ENCODE measurements at places on chromosomes 12 and 14.
A peak's percentile ranks its signal among the peaks of the same experiment; 100 is the strongest.

DNA sequence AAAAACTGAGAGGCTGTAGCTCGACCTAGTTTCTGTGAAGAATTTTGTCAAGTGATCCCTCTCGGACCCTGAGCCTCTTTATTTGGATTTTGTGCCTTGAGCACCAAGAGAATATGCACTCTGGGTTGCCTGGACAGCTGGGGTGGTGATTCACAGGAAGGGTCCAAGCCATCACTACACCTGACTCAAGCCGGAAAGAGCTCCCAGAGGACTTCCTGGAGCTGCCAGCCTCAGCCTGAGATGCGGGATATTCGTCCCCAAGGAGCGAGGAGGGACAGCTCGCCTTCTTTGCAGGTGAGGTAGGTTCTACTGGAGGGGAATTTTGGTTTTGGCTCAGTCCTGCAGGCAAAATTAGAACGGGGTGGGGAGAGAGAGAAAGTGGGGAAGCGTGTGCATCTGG lies 94.3 kb downstream of the GALNT8 start:
- no peak for DNase-seq

DNA sequence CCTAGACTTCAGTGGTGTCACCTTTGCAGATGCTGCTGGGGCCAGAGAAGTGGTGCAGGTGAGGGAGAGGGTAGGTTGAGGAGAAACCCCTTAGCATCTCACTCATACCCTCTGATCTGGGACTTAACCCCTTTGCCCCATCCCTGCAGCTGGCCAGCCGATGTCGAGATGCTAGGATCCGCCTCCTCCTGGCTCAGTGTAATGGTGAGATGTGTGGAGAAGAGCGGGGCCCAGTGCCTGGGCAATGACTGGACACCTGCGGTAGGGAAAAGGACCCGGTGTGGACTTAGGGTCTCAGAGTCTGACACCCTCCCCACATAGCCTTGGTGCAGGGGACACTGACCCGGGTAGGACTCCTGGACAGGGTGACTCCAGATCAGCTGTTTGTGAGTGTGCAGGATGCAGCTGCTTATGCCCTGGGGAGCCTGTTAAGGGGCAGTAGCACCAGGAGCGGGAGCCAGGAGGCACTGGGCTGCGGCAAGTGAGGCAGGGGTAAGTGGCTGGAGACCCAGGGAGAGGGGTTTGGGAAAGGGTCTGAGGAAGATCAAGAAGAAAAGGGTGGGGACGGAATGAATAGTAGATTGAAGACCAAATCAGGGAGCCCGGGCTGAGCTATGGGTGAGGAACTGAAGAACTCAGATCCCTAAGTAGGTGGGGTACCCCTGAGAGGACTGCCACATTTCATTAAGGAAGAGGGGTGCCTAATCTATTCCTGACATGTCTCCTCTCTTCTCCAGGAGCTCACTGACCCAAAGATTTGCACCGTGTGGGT lies 7.6 kb downstream of the B4GALNT1 start:
- no peak for DNase-seq

- no peak for DNase-seq
These were observed 612 bp downstream of the TRAPPC6B start for GRCh38 chr14:39169541-39169900.

DNA sequence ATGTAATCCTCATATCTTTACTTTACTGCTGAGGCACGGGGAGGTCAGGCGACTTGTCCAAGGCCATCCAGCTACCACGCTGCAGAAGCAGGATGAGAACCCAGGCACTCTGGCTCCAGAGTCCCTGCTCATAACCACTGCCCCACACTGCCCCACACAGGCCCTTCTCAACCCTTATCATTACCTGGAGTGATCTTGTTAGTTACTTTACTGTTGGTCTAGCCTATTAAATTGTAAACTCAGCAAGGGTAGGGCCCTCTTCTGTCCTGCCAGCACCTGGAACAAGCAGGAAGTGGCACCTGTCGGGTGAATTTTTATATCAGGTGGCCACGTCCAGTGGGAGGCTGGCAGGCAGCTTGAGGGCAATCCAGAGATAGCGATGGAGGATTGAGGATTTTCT lies 12.2 kb downstream of the FAIM2 start:
- DNase-seq: no peak

- DNase-seq: peak; percentile 78
These were observed 3.6 kb downstream of the SMIM41 start for GRCh38 chr12:52082988-52083637.

GRCh38 chr14:75877884-75878283 lies 103.9 kb downstream of the TGFB3 start:
- DNase-seq: no peak

- no peak for DNase-seq
These were observed 121.3 kb downstream of the KCNMB4 start for GRCh38 chr12:70487440-70487839.

GRCh38 chr12:119020406-119021360 lies 39.3 kb downstream of the SRRM4 start:
- DNase-seq: peak; percentile 20
